ENCODE measurements at places on chromosomes 7 and 10.

GRCh38 chr7:55405856-55406541 is 40.9 kb downstream of the LANCL2 start:
- no peak for DNase-seq

DNA sequence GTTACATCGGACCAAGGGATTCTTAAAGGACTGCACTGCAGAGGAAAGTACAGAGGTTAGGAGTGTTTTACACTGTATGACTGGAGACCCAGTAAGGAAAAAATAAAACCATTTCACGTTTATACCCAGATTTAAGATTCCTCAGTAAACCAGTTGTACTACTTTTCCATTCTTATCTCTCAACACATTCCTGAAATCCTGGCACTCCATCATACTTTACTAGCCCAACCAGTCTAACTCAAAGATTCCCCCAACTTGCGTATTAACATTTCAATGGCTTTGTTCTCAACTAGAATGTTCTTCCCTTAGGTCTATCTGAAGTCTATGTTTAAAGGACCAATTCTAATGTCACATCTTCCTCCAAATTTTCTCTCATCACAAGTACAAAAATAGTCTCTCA is 8.0 kb downstream of the CCDC186 start:
- DNase-seq, result no peak

DNA sequence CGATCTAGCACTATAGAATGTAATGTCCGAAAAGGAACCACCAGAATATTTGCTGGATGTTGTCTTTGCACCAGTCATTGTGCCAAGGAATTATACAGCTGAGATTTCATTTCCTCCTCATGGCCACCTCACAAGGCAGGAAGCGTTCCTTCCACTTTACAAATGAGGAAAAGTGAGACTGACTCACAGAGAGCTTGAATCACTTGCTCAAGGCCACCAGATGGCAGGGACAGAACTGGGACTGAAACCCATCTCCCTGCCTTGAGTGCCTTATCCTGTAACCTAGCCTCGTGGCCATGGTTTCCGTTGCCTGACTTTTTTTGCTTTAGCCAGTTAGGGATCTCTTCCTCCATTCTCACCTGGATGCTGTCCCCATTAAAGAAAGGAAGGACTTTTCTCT is 44.7 kb upstream of the PDZD8 start:
- DNase-seq, result peak; percentile 52

DNA sequence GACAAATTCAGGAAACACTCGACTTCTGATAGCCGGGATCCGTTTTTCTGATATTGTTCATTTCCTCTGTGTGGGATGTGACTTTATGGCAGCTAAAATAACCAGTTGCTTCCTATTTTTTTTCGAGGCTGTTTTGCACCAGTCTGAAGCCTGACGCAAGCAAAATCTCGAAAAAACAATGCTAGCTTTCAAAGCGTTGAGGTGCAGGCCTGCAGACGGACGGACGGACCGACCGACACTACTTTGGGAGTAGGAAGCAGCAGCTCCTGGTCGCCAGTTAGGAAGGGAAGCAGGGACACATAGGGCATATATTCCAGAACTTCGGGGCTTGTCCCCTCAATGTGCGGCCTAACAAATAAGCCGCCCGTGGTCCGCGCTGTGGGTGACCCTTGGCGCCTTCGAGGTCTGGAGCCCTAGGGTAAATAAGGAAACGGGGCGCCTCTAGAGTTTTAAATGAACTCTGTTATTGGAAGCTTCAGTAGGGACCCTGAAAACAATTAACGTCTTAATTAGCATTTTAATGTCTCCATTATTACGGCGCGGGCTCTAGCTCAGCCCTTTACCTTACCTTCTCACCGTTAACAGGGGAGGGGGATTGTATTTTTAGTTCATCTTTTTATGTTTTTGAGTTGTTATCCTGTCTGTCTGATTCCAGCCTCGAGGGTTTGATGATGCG is 1.3 kb downstream of the HHEX start:
- DNase-seq, result no peak

DNA sequence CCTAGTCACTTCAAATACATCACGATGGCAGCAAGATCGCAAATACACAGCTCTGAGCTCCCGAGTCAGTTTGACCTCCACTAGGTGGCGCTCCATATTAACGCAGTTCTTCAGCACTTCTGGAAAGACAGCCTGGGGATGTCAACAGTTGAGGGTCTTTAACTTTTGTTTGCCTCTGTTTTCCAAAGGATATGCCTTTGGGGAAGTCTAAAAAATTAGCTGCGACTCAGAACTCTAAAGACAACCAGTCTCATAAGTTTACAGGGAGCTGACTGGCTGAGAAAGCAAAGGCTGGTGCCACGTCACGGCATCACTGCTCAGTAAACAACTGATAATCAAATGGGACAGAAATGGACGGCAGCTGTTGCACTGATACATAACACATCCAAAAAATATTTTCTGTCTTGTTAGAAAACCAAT is 458.8 kb downstream of the SORCS1 start:
- peak; percentile 61 for DNase-seq

GRCh38 chr7:103343758-103344452 is 662 bp downstream of the DNAJC2 start:
- peak; percentile 42 for DNase-seq

GRCh38 chr7:90777041-90777440 is 180.9 kb downstream of the CDK14 start:
- DNase-seq, result no peak

- no peak for DNase-seq
Observed at GRCh38 chr10:127027786-127028185, 122.6 kb downstream of the DOCK1 start.

DNA sequence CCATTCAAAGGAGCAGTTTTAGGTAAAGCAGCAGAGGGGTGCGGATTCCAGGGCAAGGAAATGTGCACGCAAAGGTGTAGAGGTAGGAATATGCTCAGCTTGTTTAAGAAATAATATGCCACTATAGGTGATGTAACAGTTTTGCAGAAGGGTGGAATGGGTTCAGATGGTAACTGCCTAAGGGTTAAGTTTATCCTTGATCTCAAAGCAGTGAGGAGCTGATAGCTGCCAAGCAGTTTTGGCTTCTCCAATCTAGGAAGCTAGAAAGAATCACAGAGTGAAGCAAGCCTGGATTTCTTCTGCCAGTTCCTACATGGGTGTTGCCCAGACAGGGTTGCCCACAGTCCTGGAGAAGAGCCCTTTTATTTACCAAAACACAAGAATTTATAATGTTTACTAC is 6.0 kb downstream of the ACADSB start:
- DNase-seq, result no peak

DNA sequence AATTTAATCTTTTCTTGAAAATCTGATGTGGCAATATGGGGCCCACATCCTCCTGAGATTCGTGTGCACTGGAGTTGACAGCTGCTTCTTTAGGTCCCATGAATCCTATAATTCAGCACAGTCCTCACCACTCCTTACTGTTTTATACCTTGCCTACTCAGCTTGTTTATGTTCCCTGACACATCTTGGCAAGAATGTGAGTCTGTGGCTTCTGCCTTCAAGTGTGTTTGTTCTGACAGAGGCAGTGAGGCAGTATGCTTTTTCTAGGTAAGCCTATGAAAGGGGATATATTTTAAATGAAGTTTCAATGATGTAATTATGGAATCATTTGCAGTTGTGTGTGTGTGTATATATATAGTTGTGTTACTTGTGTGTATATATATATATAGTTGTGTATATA is 106.4 kb downstream of the AMPH start:
- DNase-seq, result peak; percentile 47

DNA sequence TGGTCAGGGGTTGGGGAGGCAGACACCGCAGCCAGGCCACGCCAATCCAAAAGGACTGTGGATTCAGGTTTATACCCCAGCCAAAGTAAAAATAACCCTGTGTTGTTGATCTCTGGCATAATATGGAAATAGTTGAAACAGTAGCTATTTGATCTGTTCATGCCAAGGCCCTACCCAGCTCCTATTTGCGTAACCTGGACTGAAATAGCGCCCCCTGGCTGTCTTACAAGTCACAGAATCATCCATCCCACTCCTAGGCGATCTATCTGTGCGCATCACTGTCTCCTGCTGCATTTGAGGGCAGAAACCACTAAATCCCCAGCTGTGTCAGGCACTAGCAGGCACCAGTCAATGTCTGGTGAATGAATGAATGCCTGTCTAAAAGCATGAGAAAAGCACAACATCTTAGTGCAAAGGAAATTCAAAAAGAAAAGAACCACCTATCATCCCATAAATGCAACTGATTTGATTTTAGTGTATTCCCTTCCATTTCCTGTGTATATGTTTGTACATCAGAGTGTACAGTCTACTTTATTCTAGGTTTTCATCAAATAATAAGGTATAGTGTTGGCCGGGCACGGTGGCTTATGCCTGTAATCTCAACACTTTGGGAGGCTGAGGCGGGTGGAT is 160.0 kb downstream of the SLIT1 start:
- peak; percentile 45 for DNase-seq

- DNase-seq, result no peak
Observed at GRCh38 chr7:136894789-136895188, 26.3 kb downstream of the CHRM2 start.

DNA sequence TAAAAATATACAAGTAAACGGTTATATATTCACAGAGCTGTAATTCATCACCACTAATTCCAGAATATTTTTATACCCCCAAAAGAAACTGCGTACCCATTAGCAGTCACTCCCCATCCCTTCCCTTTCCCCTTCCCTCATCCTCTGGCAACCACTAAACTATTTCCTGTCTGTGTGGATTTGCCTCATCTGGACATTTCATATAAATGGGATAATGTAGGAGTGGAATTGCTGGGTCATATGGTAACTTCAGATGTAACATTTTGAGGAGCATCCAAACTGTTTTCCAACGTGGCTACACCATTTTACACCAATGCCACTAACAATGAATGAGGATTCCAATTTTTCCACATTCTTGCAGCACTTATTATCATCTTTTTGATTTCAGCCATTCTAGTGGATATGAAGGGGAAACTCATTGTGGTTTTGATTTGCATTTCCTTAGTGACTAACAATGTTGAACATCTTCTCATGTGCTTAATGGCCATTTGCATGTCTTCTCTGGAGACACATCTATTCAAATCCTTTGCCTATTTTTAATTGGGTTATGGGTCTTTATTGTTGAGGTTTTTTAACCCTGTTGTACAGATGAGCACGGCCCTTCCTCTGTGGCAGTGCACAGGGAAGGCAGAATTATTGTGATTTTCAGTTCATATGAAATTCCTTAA is 79.2 kb downstream of the RBM20 start:
- DNase-seq, result no peak

- DNase-seq, result no peak
Observed at GRCh38 chr10:48568546-48568945, 36.3 kb downstream of the ARHGAP22 start.

GRCh38 chr7:27172823-27173510 is 1.2 kb downstream of the HOXA10 start:
- DNase-seq, result peak; percentile 76

- no peak for DNase-seq
Observed at GRCh38 chr7:68610701-68611100, 987.6 kb upstream of the AUTS2 start.

GRCh38 chr7:73820013-73820412 is 10.8 kb upstream of the CLDN4 start:
- DNase-seq, result no peak

DNA sequence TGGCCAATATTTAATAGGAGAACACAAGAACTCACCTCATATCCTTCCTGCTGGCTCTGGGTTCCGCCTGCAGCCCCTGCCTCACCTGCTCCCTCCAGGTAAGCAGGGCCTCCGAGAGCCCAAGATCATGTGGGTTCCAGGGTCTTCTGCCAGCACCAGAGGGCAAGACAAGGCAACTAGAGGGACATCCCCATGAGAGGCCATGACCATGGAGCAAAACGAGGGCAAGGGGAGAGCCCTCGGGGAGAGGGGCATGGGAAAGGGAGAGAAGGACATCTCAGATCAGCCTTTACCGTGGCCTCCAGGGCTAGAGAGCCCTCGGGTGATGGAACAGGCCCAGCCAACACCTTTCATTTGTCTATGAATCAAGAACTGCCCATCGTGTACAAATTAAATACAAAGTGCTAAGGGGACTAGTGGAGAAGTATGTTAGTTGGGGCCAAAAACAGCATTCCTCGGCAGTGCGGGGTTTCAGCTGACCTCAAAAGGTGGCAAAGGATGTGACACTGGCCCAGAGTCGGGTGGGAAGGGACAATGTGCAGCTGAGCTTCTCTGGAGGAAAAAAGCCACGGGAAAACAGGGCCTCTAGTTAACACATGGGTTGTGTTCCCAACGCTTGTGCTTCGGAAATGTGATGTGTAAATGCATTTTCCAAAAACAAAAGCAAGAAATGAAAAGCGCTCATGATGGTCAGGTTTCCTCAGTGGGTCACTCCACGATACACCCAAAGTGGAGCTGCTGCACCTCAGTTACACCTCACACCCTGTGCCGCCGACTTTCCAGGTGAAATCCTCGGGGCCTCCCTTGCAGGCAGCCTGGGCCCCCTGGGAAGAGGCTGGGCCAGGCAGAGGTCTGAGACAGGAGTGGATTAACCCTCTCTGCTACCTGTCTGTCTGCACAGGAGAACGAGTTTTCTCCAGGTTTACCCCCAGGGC is 2.0 kb downstream of the AOC1 start:
- no peak for DNase-seq

DNA sequence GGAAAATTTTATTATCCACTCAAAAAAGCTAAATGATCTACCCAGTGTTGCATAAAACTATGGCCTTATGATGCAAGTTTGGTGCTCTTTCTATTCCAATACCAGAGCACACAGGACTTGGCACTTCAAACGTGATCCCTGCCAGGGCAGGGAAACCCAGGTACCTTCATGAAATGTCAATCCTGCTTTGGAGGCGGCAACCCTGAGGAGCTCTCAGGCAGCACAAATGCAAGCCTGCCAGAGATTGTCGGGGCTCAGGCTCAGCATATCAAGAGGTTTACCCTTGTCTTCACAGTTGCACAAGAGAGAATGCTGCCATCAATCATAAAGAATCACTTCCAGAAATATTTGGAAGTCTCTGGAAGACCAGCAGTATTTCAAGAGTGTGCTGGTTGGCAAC is 151.5 kb downstream of the GLI3 start:
- no peak for DNase-seq

DNA sequence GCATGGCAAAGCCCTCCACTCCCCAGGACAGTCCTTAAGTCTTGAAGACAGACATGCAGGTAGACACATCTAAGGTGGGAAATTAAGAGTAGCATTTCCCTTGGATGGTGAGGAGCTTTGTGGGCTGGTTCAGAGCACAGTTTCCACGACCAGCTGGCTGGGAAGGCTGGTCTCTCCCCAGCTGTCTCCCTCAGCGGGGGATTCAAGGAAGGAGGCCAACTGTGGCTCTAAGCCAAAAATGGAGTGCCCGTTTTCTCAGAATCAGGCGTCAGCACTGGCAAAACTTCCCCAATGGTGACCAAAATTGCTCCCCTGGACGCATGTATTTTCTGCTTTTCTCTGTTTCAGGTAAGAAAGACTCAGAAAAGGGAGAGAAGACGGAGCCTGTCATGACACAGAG is 230.6 kb upstream of the FZD8 start:
- no peak for DNase-seq

GRCh38 chr10:101330631-101331225 is 23.2 kb upstream of the BTRC start:
- DNase-seq, result peak; percentile 60
